ENCODE measurements at places on chromosomes 4 and X. TPM values are rescaled to one million over a fixed set of nuclear protein-coding genes. Genes with fewer than 3 reads are reported as not detected.

- peak; percentile 16 for DNase-seq
Observed at GRCh38 chr4:32161392-32161791, 1441.2 kb downstream of the PCDH7 start.

DNA sequence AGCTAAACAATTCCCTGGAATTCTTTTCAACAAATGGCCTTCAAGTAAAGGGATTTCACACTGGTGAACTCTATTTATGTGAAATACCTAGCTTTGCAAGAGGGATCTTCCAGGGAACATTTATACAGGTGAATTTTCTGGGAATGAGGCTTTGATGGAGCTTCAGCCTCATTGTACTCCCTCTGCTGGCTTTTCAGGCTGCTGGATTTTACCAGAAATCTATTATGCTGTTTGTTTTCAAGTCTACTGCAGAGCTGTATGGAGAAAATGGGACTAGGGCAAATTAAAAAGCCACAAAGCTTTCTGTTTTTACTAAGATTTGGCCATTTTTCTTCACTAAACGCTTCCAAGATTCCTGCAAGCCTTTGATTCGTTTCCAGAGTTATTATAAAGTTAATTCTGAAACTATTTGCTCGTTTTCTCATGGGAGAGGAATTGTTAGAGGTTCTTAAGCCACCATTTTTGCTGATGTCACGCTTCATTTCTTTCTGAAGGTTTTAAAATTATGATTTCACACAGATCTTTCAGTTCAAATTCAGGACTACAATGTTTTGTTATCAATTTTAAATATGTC is 31.6 kb downstream of the KDM6A start:
- DNase-seq: no peak

FAT4 gene
- total RNA-seq: 3.2 TPM

GRCh38 chrX:46325312-46325877 is 219.8 kb downstream of the ZNF674 start:
- peak; percentile 95 for DNase-seq

LUZP4 gene
- total RNA-seq: not detected

GRCh38 chr4:24800325-24800895 is 5.0 kb downstream of the SOD3 start:
- no peak for DNase-seq

- DNase-seq: peak; percentile 40
Observed at GRCh38 chr4:123588631-123589241, 192.1 kb downstream of the SPRY1 start.

GRCh38 chr4:184448141-184448540 is 26.2 kb downstream of the IRF2 start:
- no peak for DNase-seq

SPANXD gene
- total RNA-seq: not detected

UCP1 gene
- not detected for total RNA-seq

- no peak for DNase-seq
Observed at GRCh38 chr4:81874661-81875515, 403.2 kb upstream of the RASGEF1B start.

CORIN gene
- not detected for total RNA-seq

LONRF3 gene
- total RNA-seq: 3.3 TPM

- peak; percentile 70 for DNase-seq
Observed at GRCh38 chr4:38145741-38146140, 185.5 kb downstream of the PTTG2 start.

GRCh38 chr4:6470502-6471306 is 1.7 kb downstream of the PPP2R2C start:
- peak; percentile 49 for DNase-seq

DNA sequence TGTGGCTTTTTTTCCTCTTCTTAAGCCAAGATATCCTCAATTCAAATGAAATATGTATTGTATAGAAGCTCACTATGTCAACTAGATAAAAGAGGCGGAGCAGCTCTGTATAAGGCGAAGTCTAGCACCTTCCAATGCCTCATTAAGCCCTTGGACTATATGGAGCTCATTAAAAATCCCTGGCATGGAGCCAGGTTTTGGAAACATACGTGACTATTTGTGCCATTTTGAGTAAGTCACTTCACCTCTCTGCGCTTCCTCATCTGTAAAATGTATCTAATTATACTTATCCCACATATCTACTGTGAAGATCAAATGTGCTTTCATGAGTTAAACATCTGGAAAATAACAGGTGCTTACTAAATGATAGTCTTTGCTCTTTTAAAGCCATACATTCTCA is 57.2 kb downstream of the YIPF6 start:
- no peak for DNase-seq

GRCh38 chr4:79991601-79992000 is 81.4 kb downstream of the ANTXR2 start:
- DNase-seq: no peak

DNA sequence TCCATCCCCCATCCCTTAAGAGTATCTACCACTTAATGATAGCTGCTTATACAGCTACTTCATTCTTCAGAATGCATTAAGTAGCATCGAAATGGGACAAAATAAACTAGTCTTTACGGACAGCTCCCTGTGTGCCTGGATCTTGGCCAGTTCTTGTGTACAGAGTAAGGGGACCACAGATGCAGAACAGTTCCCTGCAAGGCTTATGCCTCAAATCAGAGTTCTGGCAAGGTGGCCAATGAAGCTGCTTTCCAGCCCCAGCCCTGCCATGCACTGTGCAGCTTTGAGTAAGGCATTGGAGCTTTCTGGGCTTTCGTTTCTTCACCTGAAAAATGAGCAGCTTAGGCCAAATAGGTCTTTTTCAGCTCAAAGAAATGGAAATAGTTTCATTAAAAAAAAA is 14.2 kb downstream of the CLNK start:
- no peak for DNase-seq

CSAG3 gene
- total RNA-seq: not detected

GRCh38 chr4:150248181-150248580 is 169.9 kb downstream of the DCLK2 start:
- DNase-seq: peak; percentile 42

GPC3 gene
- not detected for total RNA-seq

NKAP gene
- total RNA-seq: 2.5 TPM

GRCh38 chr4:141220271-141220670 is 424 bp upstream of the ZNF330 start:
- no peak for DNase-seq

- DNase-seq: no peak
Observed at GRCh38 chr4:178917756-178918155, 1475.5 kb upstream of the AGA start.

GRCh38 chrX:102712981-102713625 is 855 bp downstream of the GPRASP2 start:
- peak; percentile 20 for DNase-seq

- peak; percentile 52 for DNase-seq
Observed at GRCh38 chr4:7120341-7120740, 52.5 kb upstream of the GRPEL1 start.

GAGE2A gene
- 16.7 TPM for total RNA-seq

NWD2 gene
- total RNA-seq: not detected

DNA sequence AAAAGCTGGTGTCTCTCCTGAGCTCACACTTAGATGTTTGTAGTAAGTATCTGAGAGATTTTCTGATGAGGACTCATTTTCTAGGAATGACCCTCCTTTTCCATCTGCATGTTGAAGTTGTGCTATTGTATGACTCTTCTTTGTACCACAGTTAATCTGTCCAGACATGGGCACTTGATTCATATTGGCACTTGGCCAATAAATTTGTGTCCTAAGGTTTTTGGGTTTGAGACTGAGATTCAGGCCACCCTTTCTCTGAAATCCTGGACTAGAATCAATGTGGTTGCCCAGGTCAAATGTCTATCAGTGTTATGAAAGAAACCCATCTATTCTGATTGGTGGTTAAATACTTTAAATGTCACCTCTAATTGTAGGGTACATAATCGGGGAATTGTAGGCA is 869.0 kb downstream of the SH3BGRL start:
- DNase-seq: no peak

ABLIM2 gene
- 1.3 TPM for total RNA-seq

DGKK gene
- not detected for total RNA-seq

GAGE12H gene
- total RNA-seq: not detected

TRIM61 gene
- not detected for total RNA-seq

GRCh38 chrX:133005616-133006015 is 47.2 kb upstream of the HS6ST2 start:
- DNase-seq: no peak

- DNase-seq: peak; percentile 14
Observed at GRCh38 chrX:19990151-19990555, 708 bp downstream of the BCLAF3 start.

- DNase-seq: no peak
Observed at GRCh38 chr4:168859888-168860694, 150.0 kb downstream of the CBR4 start.

DNA sequence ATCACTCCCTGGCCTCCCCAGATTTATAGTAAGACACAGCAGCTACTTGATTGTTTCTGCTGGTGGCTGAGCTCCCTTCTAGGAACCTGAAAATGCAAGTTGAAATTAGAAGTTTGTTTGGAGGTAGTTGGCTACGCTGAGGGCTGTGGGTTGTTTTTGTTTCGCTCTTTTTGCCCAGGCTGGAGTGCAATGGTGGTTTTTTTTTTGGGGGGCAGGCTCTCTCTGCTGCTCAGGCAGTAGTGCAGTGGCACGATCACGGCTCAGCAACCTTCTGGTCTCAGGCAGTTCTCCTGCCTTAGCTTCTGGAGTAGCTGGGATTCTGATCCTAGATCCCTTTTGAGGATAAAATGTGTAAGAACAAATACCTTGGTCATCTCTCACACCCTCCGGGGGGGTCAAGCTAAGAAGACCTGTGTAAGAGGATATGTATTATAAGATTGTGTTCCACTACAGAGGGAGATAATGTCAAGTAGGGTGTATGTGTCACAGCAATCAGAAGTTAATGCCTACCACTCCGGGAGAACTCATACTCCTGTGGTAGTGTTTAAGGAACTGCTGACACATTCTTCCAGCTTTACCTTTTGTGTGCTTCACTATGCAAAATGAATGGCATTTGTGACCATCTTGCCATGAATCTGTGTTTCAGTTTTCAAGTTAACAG is 9.7 kb downstream of the JADE1 start:
- DNase-seq: no peak

GRCh38 chrX:4663085-4663484 is 949.6 kb upstream of the PRKX start:
- DNase-seq: no peak

SMIM10L2A gene
- 0.29 TPM for total RNA-seq

GRCh38 chr4:26583538-26583864 is 383 bp upstream of the TBC1D19 start:
- DNase-seq: no peak

DNA sequence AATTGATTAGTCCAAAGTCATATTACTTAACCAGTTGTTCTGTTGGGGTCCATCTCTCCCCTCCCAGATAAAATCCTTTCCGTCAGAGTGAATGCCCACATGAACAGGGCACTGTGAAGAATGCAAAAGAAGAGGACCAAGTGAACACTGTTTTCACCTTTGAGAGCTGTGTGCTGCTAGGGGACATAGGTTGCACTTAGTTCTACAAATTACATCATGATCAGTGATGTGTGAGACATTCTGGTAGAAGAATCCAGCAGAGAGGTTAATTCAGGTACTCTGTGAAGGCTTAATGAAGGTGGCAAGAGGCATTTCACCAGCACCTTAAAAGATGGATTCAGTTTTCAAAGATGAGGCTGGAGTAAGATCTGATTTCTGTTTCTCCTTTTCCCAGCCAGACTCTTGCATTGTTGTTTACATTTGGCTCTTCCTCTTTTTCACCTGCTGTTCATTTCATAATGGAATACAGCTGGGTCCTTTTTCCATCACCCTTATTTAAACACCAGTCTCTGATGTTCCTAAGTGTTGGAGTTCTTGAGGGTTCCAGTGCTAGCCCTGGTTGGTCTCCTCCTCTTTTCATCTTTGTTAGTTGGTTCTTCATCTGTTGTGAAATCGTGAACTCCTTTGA is 10.9 kb downstream of the GAB1 start:
- DNase-seq: no peak

- no peak for DNase-seq
Observed at GRCh38 chr4:171676555-171677215, 136.5 kb upstream of the GALNTL6 start.

SLC4A4 gene
- not detected for total RNA-seq

DNA sequence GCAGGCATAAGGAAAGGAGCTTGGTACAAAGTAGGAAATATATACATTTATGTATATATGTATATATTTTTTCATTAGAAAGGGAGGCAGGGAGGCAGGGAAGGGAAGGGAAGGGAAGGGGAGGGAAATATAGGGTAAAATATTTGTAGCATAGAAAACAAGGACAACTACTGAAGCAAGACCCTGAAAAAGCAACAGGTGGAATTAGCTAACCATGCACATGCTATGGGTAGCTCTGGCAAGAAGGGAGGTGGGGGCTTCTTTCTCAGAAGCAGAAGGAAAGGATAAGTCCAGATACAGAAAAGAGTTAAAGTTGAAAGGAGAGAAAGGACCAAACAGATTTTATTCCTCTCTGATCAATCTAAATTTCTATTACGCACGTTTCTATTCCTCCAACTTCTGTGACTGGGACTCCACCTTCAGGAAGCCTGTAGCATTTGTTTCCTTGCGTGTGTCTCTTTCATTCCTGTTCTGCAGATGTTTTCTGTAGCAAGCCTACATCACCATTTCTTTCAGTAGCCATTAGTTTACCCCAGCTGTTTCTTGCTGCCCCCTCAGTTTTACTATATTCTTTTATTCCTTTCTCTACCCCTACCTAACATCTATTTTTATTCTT is 82.9 kb downstream of the OR13H1 start:
- peak; percentile 2 for DNase-seq

GRCh38 chrX:17597836-17598439 is 139.4 kb upstream of the SCML1 start:
- DNase-seq: no peak

- DNase-seq: no peak
Observed at GRCh38 chrX:134691453-134691852, 33.2 kb upstream of the PLAC1 start.

BEX3 gene
- total RNA-seq: 187 TPM

- no peak for DNase-seq
Observed at GRCh38 chr4:11904846-11905739, 476.4 kb upstream of the HS3ST1 start.

APBB2 gene
- 56.8 TPM for total RNA-seq

OPHN1 gene
- 2.7 TPM for total RNA-seq

BRS3 gene
- total RNA-seq: not detected

SMIM14 gene
- total RNA-seq: 26.5 TPM

DNA sequence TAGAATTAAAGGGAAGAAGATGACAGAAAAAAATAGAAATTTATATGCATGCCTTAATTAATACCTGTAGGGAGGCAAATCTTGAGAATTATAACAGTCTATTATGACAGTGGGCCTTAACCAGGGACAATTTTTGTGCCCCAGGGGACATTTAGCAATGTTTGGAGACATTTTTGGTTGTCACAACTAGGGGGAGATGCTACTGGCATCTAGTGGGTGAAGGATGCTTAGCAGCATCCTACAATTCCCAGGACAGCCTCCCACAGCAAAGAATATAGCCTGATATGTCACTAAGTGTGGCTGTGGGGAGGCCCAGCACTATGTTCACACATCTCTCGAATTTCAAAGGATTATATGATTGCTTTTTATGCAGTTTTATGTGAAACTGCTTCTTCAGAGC is 10.5 kb downstream of the GPR82 start:
- DNase-seq: peak; percentile 9
